ENCODE measurements at places on chromosomes 6 and 20.
A peak's percentile ranks its signal among the peaks of the same experiment; 100 is the strongest.

- DNase-seq: no peak
Observed at GRCh38 chr20:38519426-38519825, 46.8 kb downstream of the RALGAPB start.

GRCh38 chr6:142740449-142740848 lies 204.5 kb downstream of the HIVEP2 start:
- no peak for DNase-seq

DNA sequence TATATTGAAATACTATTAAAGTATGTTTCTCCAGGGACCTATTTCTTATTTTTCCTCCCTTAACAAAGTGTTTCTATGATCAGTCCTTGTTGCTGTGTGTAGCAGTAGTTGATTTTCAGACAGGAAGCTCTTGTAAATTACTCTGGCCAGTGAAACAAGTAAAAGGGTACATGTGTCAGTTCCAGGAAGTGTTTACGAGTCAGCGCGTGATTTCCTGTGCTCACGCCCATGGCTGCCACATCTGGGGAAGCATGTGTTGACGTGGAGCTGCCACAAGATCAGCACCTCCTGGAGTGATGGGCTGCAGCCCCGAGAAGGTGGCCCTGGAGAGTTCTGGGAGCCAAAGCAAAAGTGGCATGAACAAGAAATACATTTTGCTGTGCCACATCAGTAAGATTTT lies 38.6 kb upstream of the GGTLC1 start:
- peak; percentile 43 for DNase-seq

GRCh38 chr6:138520463-138520862 lies 21.2 kb upstream of the NHSL1 start:
- no peak for DNase-seq

- DNase-seq: peak; percentile 56
Observed at GRCh38 chr6:155530219-155530834, 74.7 kb upstream of the NOX3 start.

GRCh38 chr20:47606983-47607613 lies 105.4 kb downstream of the NCOA3 start:
- no peak for DNase-seq

GRCh38 chr6:169832247-169832948 lies 81.0 kb downstream of the ERMARD start:
- no peak for DNase-seq

DNA sequence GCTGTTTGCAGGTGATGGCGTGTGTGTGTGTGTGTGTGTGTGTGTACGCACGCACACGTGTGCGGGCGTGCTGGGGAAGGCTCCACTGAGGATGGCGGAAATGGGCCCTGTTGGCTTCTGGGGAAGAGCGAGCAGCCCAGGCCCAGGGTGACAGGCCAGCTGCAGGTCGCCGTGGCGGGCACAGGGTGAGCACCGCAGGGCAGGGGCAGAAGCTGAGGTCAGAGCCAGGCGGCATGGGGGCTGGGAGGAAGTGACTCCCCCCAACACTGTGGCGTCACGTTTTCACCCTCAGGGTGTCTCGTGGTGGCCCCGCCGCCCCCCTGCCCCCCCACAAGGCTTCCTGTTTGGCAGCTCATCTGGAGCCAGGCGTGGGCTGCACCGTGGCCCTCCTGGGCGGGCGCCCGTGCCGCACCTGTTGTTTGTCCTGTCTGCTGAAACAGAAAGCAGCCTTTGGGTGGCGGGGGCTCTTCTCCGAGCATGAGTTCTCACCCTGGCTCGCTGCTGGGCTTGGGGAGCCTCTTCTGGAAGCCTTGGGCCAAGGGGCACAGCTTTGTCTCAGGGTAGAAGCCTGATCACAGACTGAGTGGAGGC lies 7.1 kb downstream of the RBM38 start:
- no peak for DNase-seq

DNA sequence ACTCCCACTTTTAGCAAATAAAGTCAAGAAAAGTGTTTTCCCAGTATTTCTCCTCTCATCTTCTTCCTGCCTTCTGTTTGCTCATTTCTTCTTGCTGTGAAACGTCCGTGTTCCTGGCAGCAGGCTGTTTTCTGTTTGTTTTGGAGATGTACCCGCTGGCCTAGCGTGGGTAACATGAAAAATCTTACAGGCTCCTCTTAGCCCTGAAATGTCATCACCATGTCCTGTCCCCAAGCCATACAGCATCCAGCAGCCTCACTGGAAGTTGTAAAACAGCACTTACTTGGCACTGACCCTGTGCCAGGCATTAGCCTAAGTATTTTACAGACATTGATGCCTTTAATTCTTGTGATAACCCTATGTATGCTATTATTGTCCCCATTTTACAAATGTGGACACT lies 371.1 kb downstream of the FOXA2 start:
- no peak for DNase-seq

DNA sequence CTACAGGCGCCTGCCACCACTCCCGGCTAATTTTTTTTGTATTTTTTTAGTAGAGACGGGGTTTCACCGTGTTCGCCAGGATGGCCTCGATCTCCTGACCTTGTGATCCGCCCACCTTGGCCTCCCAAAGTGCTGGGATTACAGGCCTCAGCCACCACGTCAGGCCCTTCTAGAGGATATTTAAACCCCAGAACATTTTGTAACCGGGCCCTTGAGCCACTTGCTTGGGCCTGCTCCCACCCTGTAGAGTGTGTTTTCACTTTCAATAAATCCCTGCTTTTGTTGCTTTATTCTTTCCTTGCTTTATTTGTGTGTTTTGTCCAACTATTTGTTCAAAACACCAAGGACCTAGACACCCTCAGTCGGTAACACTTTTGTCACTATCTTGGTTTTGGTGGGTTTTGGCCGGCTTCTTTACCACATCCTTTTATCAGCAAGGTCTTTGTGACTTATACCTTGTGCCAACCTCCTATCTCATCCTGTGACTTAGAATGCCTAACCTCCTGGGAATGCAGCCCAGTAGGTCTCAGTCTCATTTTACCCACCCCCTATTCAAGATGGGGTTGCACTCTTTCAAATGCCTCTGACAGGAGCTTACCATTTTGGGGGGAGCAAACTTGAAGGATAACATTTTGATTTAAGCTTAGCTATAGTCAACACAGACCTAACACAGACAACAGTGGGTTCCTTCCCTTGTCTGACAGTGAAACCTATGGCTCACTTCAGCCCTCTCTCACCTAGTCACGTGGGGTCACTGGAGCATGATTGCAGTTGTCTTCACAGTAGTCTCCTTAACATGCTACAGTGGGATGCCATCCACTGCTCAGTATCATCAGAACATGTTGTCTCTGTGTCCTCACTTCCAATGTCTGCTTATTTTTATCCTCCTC lies 27.9 kb upstream of the KIF6 start:
- DNase-seq: no peak

DNA sequence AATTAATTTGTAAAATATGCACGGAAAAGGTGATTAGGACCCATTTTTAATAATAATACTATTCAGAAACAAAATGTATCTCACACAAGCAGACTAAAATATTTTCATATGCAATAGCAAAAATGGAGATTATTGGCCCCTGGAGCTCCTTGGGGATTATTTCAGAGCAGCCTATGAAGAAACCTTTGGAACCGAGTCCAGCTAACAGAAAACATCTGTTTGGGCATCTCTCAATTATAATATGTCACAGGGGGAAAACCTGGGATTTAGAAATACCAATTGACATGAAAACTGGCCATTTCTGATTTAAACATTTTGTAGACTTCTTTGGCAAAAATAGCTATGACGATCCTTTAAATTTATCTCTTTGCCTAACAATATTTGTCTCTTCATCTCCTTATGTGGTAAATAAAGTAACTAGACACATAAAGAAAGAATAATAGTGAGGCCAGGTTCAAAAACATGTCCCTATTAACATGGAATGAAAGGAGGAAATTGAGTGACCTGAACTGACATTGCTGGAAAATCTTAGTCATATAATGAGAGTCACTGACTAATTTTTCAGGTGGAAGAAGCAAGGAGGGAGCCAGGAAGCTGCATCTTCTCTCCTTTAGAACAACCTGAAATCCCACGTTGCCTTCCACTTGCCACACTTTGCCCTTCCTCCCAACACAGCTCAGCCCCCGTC lies 199.0 kb downstream of the SOD2 start:
- no peak for DNase-seq

DNA sequence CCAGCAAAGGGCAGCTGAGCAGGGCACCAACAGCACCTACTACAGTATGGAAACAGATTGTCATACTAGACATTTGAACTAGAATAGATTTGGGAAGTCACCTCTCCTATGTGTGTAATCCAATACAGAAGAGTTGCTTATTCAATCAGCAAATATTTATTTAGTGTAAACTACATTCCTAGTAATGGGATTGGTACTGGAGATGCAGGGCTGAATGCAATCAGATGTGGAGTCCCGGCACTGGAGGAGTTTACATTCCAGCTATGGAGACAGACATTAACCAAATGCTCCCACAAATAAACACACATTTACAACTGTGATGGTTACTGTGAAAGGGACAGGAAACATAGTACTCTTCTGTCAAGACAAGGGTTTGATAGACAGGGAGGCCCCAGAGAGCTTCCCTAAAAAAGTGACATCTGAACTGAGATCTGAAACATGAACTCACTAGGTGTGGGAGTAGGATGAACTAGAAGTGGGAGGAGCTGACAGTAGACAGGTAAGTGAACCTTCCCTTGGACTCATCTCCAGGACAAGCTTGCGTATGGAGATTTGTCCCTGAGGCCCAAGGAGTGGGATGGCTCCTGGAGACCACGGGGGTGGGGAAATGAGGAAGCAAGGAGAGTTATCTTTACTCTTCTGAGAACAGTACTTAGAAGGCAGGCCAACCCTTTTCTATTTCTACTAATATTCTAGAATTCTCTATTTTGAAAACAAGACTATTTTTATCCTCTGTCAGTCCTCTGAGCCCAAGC lies 420.5 kb downstream of the MAFB start:
- DNase-seq: no peak

DNA sequence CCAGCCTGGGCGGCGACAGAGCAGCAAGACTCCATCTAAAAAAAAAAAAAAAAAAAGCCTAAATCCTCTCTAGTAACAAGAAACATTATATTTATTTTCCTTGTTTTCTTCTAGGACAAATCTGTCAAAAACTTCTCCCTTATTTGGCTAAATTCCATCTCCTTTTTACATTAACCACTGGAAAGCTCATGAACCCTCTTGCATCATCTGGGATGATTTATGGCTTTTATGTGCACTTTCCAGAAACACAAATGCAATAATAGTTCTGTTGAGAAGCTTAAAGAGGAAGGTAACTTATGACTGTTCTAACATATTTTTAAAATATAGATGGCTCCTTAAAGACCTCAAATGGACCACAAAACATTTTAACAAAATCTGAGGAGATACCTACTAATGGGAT lies 526.1 kb upstream of the SPTLC3 start:
- DNase-seq: no peak

DNA sequence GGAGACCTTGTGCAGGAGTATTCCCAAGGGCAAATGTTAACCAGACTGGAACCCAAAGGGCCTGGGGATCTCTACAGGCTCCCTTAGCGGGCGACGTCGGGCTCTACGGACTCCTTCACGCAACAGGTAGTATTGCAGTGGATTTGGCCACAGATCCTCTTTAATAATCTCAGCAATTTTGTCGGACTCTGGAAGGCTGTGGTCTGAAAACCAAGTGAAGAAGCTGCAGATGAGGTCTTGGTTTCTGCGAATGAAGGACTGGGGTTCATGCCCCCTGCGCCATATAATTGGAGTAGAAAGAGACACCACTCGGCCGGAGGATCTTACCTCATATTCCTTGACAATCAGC lies 1.3 kb downstream of the TSPYL1 start:
- DNase-seq: no peak

DNA sequence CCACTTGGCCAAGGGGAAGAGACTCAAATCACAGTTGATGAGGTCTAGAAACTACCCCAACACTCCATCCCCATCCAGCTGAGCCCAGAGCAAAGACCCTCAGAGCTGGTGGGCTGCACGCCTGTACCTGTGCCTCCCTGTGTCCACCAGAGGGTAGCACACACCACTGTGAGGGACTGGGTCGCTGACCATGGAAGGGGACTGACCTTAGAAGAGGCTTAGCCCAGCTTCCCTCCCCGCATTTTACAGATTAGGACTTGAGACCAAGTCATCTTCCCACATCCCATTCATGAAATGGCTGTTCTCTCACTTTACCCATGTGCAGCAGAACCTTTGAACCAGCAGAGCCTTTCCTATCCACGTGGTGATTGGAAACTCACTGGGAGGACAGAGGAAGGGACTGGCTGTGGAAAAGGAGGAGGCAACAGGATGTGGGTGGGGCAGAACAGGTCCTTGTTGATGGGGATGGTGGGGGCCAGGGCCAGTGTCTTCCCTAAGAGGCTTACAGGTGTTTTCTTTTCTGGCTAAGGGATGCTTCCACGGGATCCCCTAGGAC lies 44.3 kb downstream of the CPXM1 start:
- DNase-seq: no peak

DNA sequence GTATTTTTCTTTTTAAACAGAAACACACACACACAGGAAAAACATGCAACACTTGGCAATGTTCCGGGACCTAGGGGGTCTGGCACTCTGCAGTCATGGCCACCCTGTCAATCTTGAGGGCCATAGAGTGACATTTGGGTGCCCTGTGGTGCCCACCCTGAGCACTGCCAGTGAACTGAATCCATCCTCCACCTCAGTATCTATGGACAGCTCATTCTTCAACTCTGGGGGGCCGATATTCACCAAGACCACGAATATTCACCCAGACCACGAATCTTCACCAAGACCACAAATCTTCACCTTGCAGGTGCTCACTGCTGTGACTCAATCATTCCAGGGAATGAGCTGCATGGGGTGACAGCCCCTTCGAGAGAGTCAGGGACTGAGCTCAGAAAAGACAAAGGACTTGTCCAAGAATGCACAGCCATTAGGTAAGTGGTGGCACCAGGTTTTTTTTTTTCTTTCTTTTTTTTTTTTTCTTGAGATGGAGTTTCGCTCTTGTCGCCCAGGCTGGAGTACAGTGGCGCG lies 19.1 kb downstream of the SNAI1 start:
- DNase-seq: no peak

GRCh38 chr6:134288538-134289203 lies 29.2 kb downstream of the SGK1 start:
- no peak for DNase-seq

DNA sequence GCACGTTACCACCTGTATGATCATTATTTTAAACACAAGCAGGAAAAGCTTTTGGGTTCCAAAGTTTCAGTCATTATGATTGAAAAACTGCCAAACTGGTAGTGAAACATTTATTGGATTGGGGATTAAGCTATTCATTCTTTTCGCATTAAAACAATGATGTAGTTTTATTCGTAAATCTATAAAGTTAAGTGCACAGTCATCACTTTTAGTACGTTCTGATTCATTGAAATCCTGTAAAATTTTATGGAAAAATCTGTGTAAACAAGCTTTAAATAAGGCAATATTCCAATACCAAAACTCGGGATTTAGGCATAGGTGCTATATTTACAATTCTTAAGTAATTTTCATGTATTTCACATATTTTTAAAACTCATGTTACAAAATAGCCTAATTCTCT lies 379.9 kb downstream of the PLCB1 start:
- no peak for DNase-seq

- DNase-seq: peak; percentile 40
Observed at GRCh38 chr20:61569825-61570224, 317.8 kb downstream of the CDH4 start.

- no peak for DNase-seq
Observed at GRCh38 chr20:61146023-61146422, 106.0 kb upstream of the CDH4 start.

Measured in Ammon's horn (tissue), 1 donor.